ENCODE measurements at places on chromosomes 7 and 10.

DNA sequence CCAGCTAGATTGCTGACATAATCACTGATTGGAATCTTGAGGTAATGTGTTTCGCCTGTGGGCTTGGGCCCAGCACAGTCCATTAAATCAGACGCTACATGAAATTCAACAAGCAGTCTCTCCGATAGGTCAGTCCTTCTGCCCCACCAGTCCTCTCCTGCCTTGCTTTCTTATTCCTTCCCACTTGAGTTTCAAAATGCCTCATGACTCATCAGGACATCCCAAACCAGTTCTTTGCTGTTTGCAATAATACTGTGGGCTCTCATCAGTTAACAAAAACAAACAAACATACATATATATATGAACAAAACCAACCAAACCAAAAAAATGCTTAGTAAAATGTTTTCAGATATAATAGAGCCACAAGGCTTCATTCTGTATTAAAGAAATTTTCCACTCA, 599.0 kb downstream of the SORCS1 start:
- no peak for DNase-seq

- no peak for DNase-seq
Measured at GRCh38 chr7:37071124-37071523, 346.8 kb upstream of the AOAH start.

GRCh38 chr10:89118091-89118490, 89.0 kb downstream of the CH25H start:
- DNase-seq, result no peak

- no peak for DNase-seq
Measured at GRCh38 chr7:96708872-96709271, 774 bp downstream of the SEM1 start.

- DNase-seq, result no peak
Measured at GRCh38 chr7:113890331-113891030, 28.3 kb downstream of the PPP1R3A start.

GRCh38 chr7:96017877-96018276, 245.5 kb downstream of the DYNC1I1 start:
- no peak for DNase-seq

- DNase-seq, result no peak
Measured at GRCh38 chr10:33831591-33831990, 497.1 kb upstream of the NRP1 start.

- DNase-seq, result no peak
Measured at GRCh38 chr10:72740528-72740927, 48.6 kb downstream of the MCU start.

- DNase-seq, result no peak
Measured at GRCh38 chr10:25573316-25573715, 360.7 kb upstream of the MYO3A start.

- no peak for DNase-seq
Measured at GRCh38 chr7:24907311-24907886, 72.6 kb downstream of the OSBPL3 start.

- no peak for DNase-seq
Measured at GRCh38 chr7:116152276-116152675, 58.1 kb upstream of the TES start.

GRCh38 chr7:150471886-150472285, 21.5 kb downstream of the GIMAP8 start:
- DNase-seq, result no peak

DNA sequence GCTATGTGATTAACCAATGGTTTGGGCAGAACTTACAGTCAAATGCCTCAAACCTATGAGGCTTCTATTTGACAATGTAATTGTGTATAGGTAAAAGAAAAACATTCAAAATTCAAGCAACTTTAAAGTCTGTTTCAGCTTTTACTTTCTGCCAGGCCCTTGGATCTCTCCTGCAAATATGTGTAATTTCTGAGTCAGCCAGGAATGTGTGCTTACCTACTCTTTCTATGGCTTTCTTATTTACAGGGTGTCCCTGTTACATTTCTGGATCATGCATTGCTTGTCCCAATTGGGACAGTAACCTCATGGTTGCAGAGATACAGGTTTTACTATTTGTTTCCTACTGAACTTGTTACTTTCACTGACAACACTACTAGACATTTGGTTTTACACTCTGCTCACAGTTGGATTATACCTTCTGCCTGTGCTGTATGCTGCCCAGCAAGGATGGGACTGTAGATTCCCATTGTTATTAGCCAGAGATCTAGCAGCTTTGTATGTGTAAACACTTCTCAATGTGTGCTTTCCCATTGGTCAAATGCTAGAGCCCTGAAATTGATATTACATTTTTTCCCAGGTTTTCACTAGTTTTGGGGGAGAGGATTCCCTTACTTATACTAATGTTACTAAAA, 355.3 kb downstream of the ARL4A start:
- DNase-seq, result no peak

GRCh38 chr7:44750424-44750823, 1.8 kb downstream of the ZMIZ2 start:
- no peak for DNase-seq

DNA sequence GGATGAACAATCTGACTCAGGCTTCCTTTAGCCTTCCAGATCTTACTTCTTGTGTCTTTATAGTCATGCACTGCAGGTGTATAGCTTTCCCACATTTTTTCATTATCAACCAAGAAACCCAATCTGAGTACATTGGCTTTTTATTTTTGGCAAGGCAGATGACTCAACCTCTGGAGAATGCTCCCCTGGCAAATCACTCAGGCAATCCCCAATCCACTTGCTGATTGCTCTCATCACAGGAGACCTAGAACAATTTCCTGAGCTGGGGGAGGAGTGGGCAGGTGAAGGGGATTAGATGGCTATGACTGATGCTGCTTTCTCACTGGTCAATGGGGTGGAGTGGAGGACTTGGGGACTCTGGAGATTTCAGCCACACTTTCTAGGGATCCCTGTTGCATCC, 134.4 kb downstream of the SLC16A9 start:
- no peak for DNase-seq

DNA sequence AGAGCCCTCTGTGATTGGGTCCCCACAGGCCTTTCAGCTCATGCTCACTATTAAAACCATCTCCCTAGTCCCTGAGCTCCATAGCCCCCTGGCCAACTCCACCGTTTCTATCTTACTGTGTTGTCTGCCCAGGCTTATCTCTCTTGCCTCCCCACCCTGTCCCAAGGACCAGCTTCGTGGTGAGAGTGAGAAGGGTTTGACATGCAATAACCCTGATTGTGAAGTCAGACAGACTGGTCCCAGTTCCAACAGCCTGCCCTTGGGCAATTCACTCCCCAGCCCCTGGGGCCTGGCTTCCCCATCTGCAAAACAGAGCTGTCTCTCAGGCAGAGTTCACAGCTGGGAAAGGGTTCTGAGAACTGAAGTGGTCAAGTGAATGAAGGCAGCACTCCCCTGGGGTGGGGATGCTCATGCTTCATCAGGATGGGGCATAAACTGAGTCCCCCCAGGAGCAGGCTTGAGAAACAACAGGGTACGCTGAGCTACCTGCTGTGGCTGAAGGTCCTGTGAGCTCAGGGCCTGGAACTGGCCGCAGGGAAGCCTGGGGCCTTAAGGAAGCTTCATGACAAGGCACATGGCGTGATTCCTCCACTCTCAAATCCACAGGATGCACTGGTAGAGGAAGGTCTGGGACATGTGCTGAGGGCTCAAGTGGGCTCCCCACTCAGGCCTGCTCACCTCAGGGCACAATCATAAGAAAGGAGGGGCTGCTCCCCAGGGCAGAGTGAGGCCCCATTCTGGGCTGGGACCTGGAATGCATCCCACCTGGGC, 1.8 kb upstream of the PPIF start:
- no peak for DNase-seq

GRCh38 chr10:7945034-7945433, 109.5 kb upstream of the GATA3 start:
- no peak for DNase-seq

DNA sequence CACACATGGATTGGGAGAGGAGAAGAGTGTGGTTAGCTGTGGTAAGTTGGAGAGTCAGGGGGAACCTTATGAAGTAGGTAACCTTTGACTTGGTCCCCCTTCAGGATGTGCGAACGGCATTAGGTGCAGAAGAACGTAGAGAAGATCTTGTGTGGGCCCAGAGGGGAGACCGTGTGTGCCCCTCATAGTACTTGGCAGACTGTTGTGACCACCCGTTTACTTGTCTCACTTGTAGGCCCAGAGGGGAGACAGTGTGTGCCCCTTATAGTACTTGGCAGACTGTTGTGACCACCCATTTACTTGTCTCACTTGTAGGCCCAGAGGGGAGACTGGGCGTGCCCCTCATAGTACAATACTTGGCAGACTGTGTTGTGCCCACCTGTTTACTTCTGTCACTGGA, 2.6 kb downstream of the GTPBP4 start:
- no peak for DNase-seq

- no peak for DNase-seq
Measured at GRCh38 chr10:50561266-50561665, 62.5 kb downstream of the SGMS1 start.

- no peak for DNase-seq
Measured at GRCh38 chr10:6399231-6399741, 180.8 kb downstream of the PRKCQ start.

- no peak for DNase-seq
Measured at GRCh38 chr7:76337147-76337546, 21.6 kb downstream of the YWHAG start.

- DNase-seq, result no peak
Measured at GRCh38 chr10:131574707-131575430, 263.3 kb upstream of the TCERG1L start.

- DNase-seq, result no peak
Measured at GRCh38 chr7:108156897-108157605, 26.9 kb upstream of the LAMB4 start.

DNA sequence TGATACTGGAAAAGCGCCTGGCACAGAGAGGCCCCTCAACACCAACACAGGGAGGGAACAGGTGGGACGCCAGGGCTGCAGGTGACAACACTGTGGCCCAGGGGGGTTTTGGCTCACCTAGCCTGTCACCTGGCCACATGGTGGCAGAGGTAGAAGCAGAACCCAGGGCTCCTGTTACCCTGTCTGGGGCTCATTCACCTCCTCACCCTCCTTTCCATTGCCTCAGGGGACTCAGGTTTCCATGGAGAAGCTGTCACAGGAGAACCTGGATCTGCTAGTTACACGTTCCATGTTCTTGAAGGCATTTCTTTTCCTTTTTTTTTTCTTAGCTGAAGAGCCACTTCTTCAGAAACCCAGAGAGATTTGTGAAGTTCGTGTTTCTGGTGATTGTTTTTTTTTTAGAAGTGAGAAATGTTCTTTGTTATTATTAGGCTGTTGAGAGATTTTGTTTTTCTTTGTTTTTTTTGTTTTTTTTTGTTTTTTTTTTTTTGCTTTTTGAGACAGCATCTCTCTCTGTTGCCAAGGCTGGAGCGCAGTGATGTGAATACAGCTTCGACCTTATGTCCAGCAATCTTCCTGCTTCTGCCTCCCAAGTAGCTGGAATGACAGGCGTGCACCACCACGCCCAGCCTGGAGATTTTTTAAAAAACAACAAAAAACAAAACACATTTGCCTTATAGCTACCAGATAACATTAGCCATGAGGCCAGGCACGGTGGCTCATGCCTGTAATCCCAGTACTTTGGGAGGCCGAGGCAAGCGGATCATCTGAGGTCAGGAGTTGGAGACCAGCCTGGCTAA, 16.0 kb downstream of the DENND2A start:
- no peak for DNase-seq

DNA sequence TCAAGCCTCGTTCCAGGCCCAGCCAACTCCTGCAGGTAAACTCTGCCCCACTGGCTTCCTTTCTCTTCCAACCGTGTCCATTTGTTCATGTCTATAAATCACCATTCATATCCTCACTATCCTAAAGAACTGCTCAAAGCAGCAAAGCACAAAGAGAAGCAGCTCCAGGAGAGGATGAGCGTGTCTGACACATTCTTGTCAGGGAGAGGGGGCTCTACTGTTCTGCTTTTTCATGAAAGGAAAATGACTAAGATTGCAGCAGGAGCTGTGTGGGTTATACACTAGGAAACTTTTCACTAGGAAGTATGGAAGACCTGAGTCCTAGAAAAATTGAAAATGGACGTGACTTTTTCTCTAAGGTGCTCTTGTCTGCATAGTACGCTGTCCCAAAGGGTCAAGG, 16.7 kb downstream of the AGFG2 start:
- DNase-seq, result no peak

GRCh38 chr7:50782375-50783208, at the start of gene GRB10:
GRB10 (minus strand) TSS chr7:50782896; CDS start chr7:50732322, 50,574 bp downstream.
- no peak for DNase-seq

DNA sequence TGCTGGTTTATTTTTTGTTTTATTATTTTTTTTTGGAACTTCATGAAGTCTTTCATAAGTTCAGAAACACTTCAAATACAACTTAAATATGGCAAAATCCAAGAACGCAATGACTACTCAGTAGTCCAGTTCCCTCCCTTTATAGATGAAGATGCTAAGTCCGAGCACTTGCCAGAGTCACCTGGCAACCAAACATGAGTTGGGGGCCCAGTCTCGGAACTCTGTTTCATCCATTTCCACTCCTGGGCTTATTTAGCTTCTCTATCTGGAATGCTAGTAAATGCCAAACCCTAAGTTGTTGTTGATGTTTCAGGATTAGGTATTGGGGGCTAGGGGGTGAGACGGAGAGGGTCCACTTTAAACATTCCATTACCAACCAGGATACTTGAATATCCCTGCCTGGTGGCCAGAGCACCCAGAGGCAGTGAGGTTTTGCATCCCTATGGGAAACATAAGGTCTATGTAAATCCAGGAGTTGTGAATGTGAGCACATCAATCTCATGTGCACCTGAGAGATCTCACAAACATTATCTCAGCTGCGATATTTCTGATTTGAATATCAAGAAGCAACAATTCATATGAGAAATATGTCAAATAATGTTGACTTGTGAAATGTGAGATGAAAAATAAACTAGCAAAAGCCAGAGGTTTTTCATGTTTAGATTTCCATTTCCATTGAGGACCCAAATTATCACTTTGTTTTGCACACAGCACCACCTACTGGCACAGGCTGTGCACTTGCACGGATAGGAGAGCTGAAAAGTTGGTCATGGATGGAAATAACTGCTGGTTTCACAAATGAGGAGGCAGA, 129.3 kb downstream of the PKD1L1 start:
- DNase-seq, result no peak

- no peak for DNase-seq
Measured at GRCh38 chr10:124448696-124449169, 1.1 kb downstream of the NKX1-2 start.
